Naive thymus-derived CD4-positive, alpha-beta T cell (primary cell): ENCODE measurements at places on chromosomes 2 and 18. TPM values are rescaled to one million over a fixed set of nuclear protein-coding genes. Genes with fewer than 3 reads are reported as not detected.

The EPB41L3 gene
- total RNA-seq = 15.3 TPM

The TXNDC2 gene
- total RNA-seq = not detected

The NOL4 gene
- total RNA-seq = not detected

The TMEM247 gene
- not detected for total RNA-seq

The AKAIN1 gene
- not detected for total RNA-seq

The PLGLB2 gene
- total RNA-seq = 4.2 TPM

DNA sequence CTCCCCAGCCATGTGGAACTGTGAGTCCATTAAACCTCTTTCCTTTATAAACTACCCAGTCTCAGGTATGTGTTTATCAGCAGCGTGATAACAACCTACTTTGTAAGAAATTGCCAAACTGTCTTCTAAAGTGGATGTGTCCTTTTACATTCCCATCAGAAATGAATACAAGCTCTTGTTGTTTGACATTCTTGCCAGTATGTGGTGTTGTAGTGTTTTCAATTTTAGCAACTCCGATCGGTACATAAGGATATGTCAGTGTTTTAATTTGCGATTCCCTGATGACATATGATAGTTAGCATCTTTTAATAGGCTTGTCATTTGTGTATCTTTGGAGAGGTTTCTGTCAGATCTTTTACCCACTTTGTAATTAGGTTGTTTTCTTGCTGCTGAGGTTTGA, 1156.3 kb upstream of the CRIM1 start:
- DNase-seq = no peak

DNA sequence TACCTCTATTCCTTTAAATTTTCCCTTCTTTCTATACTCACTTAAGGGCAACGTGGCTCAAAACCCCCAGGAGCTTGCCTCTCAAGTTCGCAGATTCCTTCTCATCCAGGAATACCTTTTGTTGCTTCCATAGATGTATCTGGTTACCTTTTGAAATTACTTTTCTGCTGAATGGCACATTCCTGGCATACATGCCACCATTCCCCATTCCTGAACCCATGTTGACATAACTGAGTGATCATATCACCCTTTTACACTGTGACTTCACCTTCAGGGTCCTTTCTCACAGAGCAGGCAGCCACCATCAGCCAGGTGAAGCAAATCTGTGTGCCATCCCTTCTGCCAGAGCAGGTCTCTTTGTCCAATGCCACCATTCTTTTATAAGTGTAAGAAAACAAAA, 615.8 kb downstream of the ARHGAP15 start:
- no peak for DNase-seq

DNA sequence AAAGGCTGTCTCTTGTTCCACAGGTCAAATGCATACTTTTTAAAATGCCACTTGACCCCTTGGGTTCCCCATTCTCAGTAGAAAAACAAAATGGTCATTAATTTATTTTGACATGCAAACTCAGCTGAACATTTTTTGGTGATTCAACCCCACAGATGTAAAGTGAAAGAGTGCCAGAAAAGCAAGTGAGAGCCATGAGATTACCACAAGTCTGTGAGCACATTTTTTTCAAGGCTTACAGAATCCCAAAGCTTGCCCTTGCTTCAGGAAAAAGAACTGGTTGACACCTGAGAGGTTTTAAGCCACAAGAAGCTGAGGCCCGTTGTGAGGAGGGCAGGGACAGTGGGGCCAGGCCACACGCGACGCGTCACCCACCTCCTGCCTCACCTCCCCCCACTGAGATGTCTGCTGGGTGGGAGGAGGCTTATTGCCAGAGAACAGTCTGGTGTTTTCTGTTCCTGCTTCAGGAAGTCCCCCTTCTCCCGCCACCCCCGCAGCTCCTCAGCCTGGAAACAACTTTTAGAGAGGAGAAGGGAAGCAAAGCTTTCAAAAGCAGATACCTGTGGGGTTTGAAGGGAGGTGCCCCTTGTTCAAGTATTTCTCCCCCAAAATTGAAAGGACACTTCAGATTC, 70.4 kb upstream of the CYP1B1 start:
- no peak for DNase-seq

DNA sequence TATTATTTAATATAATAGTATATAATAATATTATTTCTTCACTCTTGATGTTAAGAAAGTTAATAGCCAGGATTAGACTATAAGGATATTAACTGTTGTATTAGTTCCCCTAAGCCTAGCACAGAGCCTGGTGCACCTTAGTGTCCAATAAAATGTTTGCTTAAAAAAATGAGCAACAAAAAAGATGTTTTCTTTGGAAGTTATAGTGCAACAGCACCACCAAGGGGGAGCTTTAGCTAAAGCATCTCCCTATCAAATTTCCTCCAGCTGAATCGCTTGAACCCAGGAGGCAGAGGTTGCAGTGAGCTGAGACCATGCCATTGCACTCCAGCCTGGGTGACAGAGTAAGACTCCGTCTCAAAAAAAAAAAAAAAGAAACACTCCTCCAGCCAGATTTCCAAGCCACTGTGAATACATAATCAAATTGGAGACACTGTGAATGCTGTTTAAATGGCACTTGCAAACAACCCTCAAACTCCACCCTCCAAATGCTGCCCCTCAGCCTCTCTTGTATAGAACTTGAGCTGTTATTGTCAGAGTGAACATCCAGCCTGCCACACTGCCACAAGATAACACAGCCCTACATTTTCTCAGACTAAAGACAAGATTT, 221.9 kb downstream of the DYM start:
- no peak for DNase-seq

DNA sequence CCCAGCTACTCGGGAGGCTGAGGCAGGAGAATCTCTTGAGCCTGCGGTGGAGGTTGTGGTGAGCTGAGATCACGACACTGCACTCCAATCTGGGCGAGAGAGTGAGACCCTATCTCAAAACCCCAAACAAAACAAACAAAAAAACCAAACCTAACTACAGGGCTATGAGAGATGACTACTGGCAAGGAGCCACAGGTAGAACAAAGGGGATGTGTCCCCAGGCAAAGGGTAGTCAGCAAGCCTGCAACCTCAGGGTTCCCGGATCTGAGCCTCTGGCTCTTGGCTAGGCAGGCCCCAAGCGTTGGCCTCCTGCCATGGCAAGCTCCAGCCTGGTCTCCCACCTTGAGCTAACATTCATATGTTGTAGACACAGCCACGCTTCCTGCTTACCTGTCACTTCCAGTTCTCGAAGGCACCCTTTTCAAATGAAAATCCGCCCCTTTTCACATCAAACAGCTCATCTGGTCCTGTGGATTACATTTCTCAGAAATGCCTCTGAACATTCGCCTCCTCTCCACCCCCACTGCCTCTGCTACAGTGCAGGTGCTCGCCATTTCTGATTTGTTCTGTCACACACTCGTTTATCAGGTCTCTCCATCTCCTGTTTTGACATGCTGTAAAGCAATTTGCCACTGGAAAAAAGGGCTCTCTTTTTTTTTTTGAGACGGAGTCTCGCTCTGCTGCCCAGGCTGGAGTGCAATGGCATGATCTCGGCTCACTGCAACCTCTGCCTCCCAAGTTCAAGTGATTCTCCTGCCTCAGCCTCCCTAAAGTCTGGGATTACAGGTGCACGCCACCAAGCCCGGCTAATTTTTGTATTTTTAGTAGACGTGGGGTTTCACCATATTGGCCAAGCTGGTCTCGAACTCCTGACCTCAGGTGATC, 13.1 kb upstream of the ACTR3 start:
- DNase-seq = peak; percentile 75

- DNase-seq = no peak
Measured at GRCh38 chr2:162256591-162256991, 13.3 kb upstream of the FAP start.

GRCh38 chr2:2107141-2107540, 223.9 kb downstream of the MYT1L start:
- DNase-seq = no peak

DNA sequence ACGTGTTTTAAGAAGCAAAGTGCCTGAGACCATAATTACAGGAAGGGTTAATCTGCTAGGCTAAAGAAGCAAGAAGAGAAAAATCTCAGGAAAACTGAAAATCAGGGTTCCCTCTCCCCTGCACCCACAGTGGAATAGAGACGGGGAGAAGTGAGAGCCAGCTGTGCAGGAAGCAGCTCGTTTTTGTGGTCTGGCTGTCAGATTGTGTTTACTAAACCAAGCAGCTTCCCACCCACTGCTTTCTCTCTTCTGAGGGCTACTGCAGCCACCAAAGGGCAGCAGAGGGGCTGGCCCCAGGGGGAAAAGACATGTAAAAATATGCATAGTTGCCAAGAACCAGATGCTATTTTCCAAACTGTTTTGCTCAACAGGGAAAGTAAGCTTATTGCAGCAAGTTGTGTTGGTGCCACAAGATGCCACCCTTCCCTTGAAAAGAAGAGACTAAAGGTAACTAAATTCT, 72.6 kb upstream of the THUMPD2 start:
- no peak for DNase-seq

DNA sequence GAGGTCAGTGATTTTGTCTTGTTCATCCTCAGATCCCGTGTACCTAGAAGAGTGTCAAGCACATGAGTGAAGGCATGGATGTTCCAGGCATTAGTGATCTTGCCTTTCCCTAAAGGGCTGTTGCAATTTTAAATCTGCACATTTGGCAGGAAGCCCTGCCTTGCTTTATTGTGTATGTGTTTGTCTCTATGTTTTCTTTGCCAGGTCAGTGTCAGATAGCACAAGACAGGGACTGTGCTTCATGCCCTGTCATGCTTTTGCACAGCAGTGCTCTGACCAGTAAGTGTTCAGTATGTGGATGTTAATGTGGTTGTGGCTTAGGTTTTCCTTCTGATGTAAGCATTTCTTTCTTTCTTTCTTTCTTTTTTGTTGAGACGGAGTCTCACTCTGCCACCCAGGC, 131.5 kb downstream of the RGPD3 start:
- DNase-seq = no peak

DNA sequence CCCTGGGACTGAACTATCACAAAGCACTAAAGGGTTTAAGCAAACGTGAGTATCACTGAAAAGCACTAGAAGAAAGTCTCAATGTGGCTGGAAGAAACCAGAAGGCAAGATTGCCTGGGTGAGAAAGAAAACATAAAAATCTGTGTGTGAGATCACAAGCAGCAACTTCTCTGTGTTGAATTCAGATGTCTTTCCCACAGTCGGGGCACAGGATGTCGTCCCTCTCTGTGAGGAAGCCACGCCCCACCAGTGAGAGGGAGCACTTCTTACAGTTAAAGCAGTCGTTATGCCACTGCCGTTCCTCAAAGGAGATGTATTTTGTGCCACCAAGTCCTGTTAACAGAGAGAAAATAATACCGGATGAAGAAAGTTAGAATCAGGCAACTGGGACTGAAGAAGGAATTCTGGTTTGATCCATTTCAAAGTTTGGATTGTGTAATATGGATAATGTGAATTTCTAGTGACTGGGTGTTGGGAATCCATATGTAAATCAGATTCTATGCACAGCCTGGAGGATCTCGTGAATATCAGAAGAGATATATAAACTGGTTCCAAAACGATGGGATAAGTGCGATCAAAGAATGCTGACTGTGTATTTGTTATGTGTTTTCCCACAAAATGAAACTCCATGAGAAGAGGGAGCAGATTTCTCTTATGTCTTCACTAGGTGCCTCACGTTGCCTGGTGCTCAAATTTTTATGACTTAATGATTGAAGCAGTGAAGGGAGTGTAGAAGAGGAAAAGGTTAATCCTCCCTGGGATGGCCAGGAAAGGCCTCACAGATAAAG, 24.0 kb downstream of the C2orf49 start:
- DNase-seq = peak; percentile 60

GRCh38 chr2:101883860-101884259, 107.9 kb upstream of the IL1R2 start:
- no peak for DNase-seq

DNA sequence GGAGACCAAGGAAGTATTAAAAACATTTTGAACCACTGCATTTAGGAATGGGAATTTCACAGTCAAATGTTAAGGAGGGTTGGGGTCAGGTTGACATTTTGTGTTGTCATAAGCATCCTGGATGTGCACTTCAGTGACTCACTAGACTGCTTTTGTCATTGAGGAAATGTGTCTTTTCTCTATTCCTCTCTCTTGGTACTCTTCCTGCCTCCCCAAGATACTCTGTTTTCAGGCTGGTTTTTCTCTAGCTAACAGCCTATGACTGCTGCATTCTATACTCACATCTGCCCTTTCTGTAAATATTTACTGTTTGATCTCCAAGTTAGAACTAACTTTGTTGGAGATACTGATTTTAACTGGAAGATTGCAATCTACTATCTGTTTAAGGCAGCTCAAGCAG, 23.4 kb downstream of the XRCC5 start:
- no peak for DNase-seq

DNA sequence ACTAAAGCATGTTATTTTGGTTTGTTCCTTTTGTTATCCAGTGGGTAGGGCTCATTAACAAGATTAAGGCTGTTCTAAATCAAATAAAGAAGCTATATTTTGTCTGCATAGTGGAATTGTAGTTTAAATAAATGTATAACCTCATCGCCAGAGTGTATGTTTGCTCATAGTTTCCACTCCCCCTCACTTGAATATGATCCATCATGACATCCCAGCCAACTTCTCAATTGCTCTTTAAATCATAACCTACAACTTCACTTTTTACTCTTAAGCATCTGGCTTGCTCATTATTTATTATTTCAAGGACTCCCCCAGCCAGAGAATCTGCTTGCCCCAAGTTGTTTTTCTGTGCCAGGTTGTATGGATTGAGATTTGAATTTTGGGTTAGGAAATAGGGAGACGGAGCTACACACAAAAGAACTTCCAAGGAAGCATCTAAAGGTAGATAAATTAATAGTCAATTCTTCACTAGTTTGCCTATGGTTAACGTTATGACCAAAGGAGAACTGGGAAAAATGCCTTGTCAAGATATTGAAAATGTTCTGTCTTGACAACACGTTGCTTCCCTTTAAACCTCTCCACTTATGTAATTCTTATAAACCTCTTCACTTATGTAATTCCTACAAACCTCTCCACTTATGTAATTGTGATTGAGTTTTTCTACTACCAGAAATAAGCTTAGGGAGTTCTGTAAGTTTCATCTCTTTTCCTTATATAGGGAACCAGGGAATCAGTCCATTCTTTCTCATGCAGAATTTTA, 55.4 kb upstream of the UPP2 start:
- DNase-seq = no peak

DNA sequence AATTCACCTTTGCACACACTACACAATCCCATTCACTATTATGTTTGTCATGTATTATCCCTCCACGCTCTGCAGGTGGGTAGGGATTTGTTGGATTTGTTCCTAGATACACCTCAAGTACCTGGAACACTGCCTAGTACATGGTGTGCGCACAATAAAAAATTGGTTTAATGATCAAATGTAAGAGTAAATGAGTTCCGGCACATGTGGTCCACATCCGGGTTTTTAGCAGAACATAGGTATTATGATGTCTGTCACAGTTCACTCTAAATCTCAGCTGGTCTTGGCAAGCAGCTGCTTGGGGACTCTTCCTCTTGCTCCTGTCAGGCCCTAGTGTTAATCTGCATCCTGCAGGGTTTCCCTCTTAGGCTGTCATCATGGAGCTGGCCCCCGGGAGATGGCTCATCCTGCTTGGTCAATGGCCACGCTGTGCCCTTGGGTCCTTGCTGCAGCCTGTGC, 21.8 kb upstream of the IL1R1 start:
- DNase-seq = no peak

- DNase-seq = no peak
Measured at GRCh38 chr2:138280999-138281695, 220.4 kb upstream of the SPOPL start.
